Activated T-helper 1 cell treated with Interleukin-2 at 50 U/mL for 16 hours (primary cell): ENCODE measurements at places on chromosomes 13 and 19.
A peak's percentile ranks its signal among the peaks of the same experiment; 100 is the strongest.

DNA sequence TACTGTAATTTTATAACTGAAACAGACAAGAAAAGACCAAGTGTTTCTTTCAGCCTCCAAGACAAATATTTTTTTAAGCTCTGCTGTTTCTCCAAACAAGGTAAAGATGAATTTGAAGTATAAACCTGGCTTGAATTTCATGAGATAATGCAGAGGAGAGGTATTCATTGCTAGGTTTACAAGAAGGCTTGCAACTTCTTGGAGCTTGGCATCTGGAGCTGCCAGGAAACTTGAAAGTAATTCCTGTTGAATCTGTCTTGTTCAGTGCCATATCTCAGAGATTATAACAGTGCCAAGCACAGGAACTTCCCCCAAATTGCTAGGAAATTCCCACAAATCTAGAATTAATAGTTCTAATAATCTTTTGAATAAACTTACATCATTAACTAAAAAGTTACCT is 70.9 kb downstream of the CDK8 start:
- no peak for DNase-seq

- DNase-seq = no peak
These were observed 2.5 kb downstream of the ZNF430 start for GRCh38 chr19:21022996-21023395.

DNA sequence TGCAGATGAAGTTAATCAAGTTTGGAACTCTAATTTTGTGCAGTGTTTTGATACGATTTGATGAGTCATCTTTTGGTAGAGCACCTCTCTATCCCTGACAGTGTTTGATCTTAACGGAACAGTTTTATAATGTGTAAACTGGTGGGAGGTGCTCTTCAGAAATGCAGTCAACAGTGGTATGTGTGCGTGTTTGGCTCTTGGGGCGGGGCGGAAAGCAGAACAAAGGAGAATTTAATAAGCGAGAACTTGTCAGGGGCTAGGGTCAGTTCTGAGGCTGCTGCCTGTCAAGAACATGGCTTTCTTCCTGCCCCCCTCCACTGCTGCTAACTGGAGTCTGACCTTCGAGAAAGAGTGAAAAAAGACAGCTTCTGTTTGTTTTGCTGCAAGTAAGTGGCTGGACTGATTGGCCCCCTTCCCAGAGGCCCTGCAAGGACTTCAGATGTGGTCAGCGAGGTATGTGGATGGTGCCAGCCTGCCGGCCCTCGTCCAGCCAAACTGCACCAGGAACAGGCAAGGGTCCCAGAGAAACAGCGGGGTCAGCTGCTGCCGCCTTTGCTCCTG is 40.8 kb downstream of the BBC3 start:
- DNase-seq = peak; percentile 44

DNA sequence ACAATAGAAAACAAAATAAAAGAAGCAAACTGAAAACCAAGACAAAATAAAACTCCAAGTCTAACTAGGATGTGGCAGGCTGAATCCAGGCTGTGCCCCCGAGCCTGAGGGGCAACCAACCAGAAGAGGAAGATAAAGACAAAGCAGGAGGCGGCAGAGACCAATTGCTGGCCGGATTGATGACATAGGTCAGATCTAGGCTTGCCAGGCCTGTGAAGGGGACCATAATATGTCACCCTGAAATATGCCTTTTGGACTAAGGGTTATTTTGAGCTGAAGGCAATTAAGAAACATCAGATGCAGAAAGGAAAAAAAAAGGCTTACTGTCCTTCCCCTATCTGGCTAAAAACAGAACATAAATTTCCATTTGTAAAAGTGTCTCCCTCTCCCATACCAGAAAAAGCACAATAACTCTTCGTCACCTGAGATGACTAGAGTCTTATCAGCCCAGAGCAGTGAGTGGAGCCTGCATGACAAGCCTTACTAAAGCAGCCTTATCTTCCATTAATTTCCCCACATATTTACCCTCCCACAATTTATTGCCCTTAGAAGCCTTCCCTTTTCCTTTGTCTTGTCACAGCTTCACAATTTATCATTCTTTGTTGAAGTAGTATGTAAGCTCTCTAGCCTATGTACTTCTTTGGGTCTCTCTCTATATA is 22.8 kb downstream of the ATP8A2 start:
- DNase-seq = no peak

DNA sequence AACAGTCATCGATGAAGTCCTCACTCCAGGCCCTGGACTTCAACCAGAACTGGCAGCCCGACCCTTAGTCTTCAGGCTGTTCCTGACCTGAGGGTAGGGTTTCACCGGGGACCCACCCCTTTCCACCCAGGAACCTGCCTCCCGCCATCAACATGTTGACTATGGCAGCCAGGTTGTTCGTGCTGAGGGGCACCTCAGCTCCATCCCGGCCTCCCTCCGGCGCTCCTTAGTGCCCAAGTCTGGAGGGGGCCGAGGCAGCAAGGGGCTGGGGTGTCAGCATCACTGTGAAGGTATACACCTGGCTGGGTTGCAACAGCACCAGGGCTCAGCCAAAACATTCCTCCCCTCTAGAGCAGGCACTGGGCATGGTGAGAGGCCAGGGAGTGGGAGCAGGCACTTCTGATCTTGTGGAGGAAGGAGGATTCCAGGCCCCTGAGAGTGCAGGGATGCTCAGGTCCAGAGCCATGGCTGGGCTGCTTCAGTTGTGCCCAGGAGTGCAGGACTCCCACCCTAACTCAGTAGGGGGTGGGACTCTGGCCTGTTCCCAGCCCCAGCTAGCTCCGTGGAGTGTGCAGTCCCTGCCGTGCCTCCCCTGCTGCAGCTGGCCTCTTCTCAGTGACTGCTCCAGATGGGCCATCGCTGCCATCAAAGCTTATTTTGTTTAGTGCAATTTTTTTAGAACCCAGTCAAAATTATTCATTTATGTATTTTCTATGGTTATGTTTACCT is 1445.9 kb downstream of the PCDH9 start:
- DNase-seq = no peak

DNA sequence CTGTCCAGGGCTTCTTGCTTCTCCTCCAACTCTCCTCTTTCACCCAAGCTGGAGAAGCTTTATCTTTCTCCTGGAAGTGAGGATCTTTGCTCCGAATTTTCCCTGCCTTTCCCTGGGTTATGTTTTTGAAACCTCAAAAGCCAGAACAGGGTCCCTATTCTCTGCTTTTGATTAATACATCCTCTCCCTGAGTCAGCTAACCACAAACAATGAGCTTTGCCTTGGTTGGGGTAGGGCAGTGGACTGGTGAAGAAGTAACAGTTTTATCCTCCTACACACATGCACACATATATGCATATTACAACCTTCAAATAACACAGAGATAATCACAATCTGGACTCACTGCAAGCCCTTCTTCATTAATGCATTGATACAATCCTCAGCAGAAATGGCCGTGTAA is 44.6 kb downstream of the DLEU7 start:
- no peak for DNase-seq

DNA sequence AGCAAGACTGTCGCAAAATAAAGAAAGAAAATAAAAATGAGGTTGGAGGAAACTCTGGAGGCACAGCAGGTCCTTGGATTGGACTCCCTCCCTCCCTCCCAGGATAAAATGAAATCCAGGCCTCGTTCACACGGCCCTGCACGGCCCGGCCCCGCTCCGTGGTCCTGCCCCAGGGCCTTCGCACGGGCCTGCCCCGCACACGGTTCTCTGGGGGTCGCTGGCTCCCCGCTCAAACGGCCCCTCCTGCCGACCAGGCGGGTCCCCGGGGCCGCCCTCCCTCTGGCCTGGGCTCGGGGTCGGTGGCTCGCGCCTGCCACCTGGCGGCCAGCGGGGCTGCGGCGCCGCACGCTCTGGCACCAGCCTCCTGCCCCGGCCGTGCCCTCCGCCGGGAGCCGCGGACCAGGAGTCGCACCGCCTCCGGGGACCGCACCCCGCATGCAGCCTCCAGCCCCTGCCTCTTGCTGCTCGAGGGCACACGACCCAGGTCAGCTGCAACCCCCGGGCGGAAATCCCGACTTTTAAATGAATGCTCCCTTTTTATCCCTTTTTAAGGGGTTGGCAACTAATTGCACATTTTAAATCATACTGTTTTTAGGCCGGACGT is 1.5 kb upstream of the WDR18 start:
- peak; percentile 68 for DNase-seq
